ENCODE measurements at places on chromosomes 13 and 19.

- no peak overlapping the region for H3K27ac ChIP-seq
- no peak overlapping the region for H3K4me3 ChIP-seq
- no peak for DNase-seq
- H3K36me3 ChIP-seq: no peaks in the 10 kb centered on the region
- no peaks in the 10 kb centered on the region for H3K4me1 ChIP-seq
These were observed 42.7 kb downstream of the ING1 start for GRCh38 chr13:110756219-110756631.

DNA sequence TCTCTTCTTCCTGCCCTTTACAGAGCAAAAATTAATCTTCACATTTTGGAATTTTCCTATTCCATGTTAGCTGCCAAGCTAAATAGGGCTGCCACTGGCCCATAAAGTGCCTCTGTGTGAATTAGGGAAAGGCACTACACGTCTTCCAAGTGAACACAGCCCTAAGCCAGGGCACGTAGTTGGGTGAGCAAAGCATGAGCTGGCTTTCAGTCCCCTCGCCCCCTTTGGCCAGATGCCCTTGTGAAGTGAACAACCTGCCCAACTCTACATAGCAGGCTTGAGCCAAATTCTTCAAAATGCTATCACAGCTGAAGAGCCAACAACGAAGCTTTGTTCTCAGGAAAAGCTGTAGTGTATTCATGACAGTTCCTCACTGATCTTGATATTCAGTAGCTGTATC lies 213.1 kb downstream of the OXGR1 start:
- no peak for DNase-seq
- H3K27ac ChIP-seq: no peak overlapping the region
- no peaks in the 10 kb centered on the region for H3K36me3 ChIP-seq
- no peaks in the 10 kb centered on the region for H3K27me3 ChIP-seq

- H3K4me1 ChIP-seq: no peaks in the 10 kb centered on the region
- H3K36me3 ChIP-seq: no peaks in the 10 kb centered on the region
- H3K27me3 ChIP-seq: no peaks in the 10 kb centered on the region
- H3K4me3 ChIP-seq: no peak overlapping the region
- no peak overlapping the region for H3K27ac ChIP-seq
- no peak for DNase-seq
These were observed 949.6 kb upstream of the SLC10A2 start for GRCh38 chr13:104015646-104016396.

DNA sequence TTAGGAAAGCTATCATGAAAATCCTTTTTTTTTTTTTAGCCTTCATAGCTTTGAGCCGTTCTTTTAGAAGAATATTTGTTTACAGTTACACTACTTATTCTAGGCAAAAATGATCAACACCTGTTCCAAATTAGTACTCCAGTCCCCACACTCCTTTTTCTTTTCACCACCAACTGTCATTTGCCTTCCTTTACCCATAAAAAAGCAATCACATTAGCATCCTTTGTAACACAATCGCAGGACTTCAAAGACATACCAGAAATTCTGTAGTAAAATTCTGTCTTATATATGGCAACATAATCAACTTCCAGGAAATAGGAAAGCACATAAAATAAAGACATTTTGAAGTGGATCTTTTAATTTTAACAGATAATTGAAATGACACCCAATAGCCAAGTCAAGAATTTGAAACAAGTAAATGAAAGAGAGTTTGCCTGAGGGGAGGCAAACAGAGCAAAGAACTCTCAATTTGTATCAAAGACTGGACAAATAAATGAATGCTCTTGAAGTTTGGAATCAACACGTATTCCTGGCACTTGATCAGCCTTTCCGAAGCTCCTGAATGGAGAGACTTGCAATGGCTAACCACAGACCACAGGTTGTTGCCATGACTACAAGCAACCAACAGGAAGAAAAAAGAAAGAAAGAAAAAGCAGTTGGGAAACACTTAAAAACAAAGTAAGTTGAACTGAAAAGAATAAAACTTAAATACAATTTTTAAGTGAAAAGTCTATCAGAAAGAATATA lies 206.8 kb downstream of the PCDH9 start:
- H3K4me3 ChIP-seq: no peak overlapping the region
- H3K36me3 ChIP-seq: no peaks in the 10 kb centered on the region
- no peak for DNase-seq
- no peak overlapping the region for H3K27ac ChIP-seq
- peaks cover 2% of the 10 kb centered on the region for H3K27me3 ChIP-seq

DNA sequence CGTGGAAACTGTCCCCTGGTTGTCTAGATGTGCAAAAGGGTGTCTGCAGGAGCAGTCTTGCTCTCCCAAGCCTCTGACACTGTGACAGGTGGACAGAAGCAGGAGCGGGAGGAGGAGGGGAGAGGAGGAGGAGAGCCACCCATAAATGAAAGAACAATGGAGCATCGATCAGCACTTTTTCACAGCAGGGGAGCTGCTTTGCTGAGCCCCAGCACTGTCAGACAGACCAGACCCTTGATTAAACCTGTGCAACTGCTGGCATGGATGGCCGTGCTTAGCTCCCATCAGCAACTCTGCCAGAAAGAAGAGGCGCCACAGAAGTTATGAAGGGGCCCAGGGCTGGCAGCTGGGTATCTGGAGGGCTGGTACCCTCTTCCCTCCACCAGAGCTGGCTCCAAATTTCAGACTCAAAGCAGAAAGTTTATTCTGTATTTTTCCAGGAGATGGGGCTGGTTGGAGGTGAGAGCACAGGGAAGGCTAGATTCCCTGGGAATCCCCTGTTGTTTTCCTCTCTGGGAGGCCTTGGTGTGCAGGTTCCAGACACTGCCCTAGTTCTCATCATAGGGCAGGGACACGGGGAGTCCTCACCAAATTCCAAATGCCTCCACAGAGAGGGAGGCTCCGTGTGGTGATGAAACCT lies 1192.2 kb downstream of the UQCRFS1 start:
- H3K36me3 ChIP-seq: no peaks in the 10 kb centered on the region
- no peak for DNase-seq
- no peaks in the 10 kb centered on the region for H3K27me3 ChIP-seq
- H3K27ac ChIP-seq: no peak overlapping the region

DNA sequence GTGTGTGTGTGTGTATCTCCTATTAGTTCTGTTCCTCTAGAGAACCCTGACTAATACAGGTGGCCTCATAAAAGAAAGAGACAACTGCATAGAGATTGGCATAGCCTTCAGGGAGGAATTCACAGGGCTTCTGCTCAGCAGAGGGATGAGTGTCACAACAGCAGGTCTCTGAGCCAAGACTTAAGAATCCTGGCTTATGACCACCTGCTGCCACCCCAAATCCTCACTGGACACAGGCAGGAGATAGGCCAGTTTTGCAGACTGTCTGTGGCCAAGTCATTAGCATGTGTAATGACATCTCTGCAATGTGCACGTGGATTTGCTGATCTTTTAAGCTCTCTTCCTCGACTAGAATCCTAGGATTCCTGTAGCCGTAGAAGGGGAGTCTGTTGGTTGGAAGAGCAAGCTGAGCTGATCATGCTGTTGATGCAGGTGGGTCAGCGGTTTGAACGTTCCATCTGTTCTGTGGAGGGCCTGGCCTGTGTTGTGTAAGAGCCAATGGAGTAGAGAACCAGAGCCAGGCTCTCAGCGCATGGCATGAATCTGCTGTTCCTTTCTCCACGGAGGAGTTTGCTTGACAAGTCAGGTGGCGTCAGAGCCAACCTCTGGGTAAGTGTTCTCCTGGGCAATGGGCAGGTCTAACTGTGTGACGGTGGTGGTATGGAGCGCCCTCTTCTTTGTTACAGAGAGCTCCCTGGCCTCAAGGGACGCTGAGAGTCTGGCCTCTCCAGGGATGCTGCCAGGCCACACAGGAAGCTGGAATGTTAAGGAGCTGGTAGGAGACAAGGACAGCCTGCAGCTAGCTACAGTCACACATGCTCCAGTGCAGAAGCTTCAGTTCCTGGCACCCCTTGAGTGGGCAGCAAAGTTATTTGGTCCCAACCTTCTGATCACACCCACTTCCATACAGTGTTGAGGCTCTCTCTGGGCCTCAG lies 503.1 kb downstream of the FOXO1 start:
- H3K36me3 ChIP-seq: no peaks in the 10 kb centered on the region
- H3K27me3 ChIP-seq: no peaks in the 10 kb centered on the region
- no peak overlapping the region for H3K27ac ChIP-seq

DNA sequence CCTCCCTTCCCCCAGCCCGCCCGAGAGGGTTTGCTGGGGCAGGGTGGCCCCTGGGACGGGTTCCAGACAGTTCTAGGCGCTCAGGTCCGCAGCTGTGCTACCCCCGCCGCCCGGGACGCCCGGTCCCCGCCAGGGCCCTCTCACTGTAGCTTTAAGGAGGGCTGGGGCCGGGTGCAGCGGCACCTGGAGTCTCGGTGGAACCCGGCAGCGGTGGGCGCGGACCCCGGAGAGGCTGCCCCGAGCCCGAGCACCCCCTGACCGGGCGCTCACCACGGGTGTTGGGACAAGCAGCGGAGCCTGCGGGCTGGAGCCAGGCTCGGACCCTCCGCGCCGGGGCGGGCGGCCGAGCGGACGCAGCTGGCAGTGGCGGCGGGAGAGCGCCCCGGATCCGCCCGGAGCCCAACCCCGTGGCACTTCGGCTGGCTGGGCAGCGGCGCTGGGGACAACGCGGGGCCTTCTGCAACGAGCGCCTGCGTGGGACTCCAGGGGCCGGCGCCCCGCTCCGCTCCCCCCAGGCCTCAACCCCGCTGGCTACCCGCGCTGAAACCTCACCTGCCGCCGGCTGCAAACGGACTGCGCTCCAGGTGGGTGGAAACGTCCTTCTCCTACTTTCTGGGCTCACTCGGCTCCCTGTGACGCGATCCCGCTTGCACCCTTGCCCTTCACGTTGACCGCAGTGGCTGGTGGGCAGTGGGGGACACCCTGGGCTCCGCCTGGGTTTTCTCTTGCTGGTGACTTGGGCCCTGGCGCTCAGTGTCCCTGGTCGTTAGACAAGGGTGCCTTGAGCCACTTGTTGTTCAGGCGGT lies 81.1 kb downstream of the ZNF429 start:
- DNase-seq: peak; percentile 10
- H3K4me3 ChIP-seq: peak overlapping the region; percentile 63
- H3K4me1 ChIP-seq: peaks cover 6% of the 10 kb centered on the region

DNA sequence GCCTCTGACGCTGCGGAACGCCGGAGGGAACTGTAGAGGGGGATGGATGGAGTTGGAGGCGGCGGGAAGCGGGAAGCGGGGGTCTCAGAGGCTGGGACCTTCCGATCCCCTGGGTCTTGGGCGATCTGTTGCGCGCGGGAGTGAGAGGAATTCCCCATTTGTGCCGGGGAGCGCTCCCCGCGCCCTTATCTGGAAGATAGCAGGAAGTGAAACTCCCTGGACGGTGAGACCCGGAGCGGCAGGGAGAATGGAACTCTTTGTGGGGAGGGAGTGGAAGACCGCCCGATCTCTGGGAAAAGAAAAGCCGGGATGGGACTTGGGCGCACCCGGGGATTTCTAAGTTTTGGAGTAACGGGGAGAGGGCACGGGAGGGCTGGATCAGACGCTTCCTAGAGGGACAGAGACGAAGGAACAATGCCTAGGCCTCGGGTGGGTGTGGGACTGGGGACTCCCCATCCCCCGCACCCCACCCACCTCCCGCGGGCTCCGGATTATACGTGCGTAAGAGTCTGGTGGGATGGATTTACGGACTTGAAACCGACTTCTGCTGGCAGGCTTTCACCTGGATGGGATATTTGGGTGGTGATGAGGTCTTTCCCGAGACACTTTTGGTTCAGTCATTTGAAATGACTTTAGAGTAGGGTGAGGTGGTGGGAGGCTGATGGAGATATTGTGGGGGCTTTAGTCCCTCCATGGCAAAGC lies 495 bp downstream of the LSR start:
- peak overlapping the region; percentile 89 for H3K4me3 ChIP-seq
- H3K4me1 ChIP-seq: peaks cover 33% of the 10 kb centered on the region
- no peak for DNase-seq
- peak overlapping the region; percentile 83 for H3K27ac ChIP-seq
- peaks cover 14% of the 10 kb centered on the region for H3K36me3 ChIP-seq
- peaks cover 3% of the 10 kb centered on the region for H3K27me3 ChIP-seq

DNA sequence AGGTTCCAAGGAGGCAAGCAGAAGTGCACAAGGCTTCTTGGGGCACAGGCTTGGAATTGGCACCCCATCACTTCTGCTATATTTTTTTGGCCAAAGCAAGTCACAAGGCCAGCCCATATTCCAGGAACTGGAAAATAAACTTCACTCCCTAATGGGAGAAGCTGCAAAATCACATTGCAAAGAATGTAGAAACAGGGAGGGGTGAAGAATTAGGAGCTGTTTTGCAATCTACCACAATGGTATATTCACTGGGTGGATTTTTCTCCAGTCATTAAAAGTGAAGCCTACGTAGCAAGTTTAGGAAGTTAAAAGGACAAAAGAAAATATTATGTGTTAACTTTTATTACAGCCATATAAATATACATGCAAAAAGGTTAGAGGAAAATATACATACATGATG lies 464.8 kb downstream of the COG6 start:
- H3K27me3 ChIP-seq: no peaks in the 10 kb centered on the region
- no peak for DNase-seq
- H3K27ac ChIP-seq: no peak overlapping the region

GRCh38 chr19:39554701-39555311 lies 14.8 kb upstream of the EID2 start:
- H3K4me1 ChIP-seq: peaks cover 21% of the 10 kb centered on the region
- H3K4me3 ChIP-seq: no peak overlapping the region
- no peaks in the 10 kb centered on the region for H3K36me3 ChIP-seq
- no peaks in the 10 kb centered on the region for H3K27me3 ChIP-seq

DNA sequence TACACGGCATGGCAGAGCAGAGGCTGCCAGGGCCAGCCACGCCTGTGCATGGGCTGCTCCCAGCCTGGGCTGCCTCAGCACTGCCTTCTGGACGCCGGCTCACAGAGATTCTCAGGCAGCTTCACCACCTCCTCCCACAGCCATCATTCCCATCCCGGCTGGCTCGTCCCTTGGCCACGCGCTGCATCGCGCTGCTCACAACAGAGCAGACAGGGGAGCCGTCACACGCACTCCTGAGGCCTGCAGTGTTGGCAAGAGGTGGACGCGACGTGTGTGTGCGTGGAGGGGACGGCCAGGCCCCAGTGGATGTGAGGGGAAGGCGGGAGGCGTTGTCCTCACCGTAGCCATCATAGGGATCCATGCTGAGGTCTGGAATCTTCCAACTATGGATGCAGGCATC lies 7.6 kb upstream of the PRKD2 start:
- no peak for DNase-seq
- no peaks in the 10 kb centered on the region for H3K27me3 ChIP-seq

- DNase-seq: no peak
- no peaks in the 10 kb centered on the region for H3K27me3 ChIP-seq
- no peak overlapping the region for H3K27ac ChIP-seq
- no peaks in the 10 kb centered on the region for H3K36me3 ChIP-seq
- H3K4me1 ChIP-seq: no peaks in the 10 kb centered on the region
- no peak overlapping the region for H3K4me3 ChIP-seq
These were observed 1519.9 kb upstream of the MIR17HG start for GRCh38 chr13:89827552-89827951.

- peaks cover 7% of the 10 kb centered on the region for H3K4me1 ChIP-seq
- H3K27ac ChIP-seq: no peak overlapping the region
- no peak for DNase-seq
- no peaks in the 10 kb centered on the region for H3K36me3 ChIP-seq
- H3K4me3 ChIP-seq: no peak overlapping the region
These were observed 78.9 kb downstream of the FLT1 start for GRCh38 chr13:28415994-28416421.

- peaks cover 17% of the 10 kb centered on the region for H3K36me3 ChIP-seq
- H3K27ac ChIP-seq: peak overlapping the region; percentile 71
- H3K27me3 ChIP-seq: no peaks in the 10 kb centered on the region
- no peak for DNase-seq
- peaks cover 35% of the 10 kb centered on the region for H3K4me1 ChIP-seq
These were observed 996 bp downstream of the ZNF524 start for GRCh38 chr19:55601084-55601483.
